ENCODE measurements at places on chromosomes 4 and X. TPM values are rescaled to one million over a fixed set of nuclear protein-coding genes. Genes with fewer than 3 reads are reported as not detected.

The PFKFB1 gene
- total RNA-seq: 0.23 TPM

The DUSP9 gene
- total RNA-seq: not detected

The ANOS1 gene
- total RNA-seq: 0.02 TPM

DNA sequence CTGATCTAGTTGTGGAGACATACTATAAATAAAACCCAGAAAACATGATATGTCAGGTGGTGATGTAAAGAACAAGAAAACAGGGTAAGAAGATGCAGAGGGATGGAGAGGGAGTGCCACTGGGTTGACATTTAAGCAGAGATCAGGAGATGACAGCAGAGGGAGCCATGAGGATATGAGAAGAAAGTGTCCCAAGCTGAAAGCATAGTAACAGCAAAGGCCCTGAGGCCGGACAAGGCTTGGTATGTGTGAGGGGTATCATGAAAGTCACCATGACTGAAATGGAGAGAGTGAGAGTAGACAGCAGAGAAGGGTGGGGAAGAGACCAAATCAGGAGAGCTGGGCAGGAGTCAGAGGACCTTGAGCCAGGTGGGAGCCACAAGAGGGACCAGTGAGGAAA lies 3.4 kb downstream of the GPKOW start:
- peak overlapping the region; percentile 36 for H3K4me3 ChIP-seq
- no peaks in the 10 kb centered on the region for H3K27me3 ChIP-seq
- H3K4me1 ChIP-seq: peaks cover 46% of the 10 kb centered on the region
- peaks cover 40% of the 10 kb centered on the region for H3K36me3 ChIP-seq
- DNase-seq: no peak
- H3K27ac ChIP-seq: peak overlapping the region; percentile 56

DNA sequence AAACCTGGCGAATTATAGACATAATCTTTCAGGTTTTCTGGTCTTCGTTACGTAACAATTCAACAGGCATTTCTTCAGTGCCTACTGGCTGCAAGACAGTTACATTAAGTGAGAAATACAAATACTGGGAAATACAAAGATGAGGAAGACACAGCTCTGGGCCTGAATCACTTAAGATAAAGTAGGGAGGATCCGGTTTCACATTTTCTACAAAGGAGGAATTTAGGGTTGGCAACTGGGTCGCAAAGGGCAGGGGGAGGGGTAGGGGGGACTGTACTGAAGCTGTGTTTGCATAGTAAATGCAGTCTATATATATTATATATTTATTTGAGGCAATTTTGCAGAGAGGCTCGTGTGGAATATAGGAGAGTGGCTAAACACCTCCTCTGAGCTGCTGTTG lies 107.4 kb downstream of the MAML3 start:
- H3K36me3 ChIP-seq: no peaks in the 10 kb centered on the region
- no peak for DNase-seq
- H3K4me3 ChIP-seq: no peak overlapping the region

DNA sequence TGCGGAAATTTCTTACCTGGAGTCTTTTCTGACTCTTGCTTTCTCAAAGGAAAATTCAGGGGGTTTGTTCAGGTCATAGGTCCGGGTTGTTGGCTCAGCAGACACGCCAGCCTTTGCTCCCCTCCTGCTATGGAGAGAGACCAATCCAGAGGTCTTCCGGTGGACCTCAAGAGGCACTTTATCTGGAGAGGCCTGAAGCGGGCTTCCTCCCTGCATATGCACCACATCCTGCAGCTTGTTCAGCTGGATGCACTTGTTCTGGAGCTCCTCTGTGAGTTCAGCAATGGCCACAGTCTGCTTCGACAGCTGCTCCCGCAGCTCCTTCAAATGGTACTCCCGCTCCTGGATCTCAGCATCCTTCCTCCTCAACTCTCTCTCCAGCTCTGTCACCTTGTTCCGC lies 10.5 kb downstream of the PRKG2 start:
- no peak overlapping the region for H3K27ac ChIP-seq
- peaks cover 8% of the 10 kb centered on the region for H3K27me3 ChIP-seq
- DNase-seq: no peak
- H3K36me3 ChIP-seq: no peaks in the 10 kb centered on the region
- no peak overlapping the region for H3K4me3 ChIP-seq

GRCh38 chrX:94435799-94436198 lies 761.8 kb downstream of the FAM133A start:
- no peak overlapping the region for H3K27ac ChIP-seq
- H3K4me1 ChIP-seq: no peaks in the 10 kb centered on the region
- no peaks in the 10 kb centered on the region for H3K36me3 ChIP-seq
- no peak for DNase-seq
- H3K27me3 ChIP-seq: no peaks in the 10 kb centered on the region
- no peak overlapping the region for H3K4me3 ChIP-seq

- H3K36me3 ChIP-seq: no peaks in the 10 kb centered on the region
- H3K27me3 ChIP-seq: no peaks in the 10 kb centered on the region
- no peak overlapping the region for H3K27ac ChIP-seq
- no peak overlapping the region for H3K4me3 ChIP-seq
- no peaks in the 10 kb centered on the region for H3K4me1 ChIP-seq
Measured at GRCh38 chr4:148770377-148770776, 328.2 kb upstream of the NR3C2 start.
